ENCODE measurements at places on chromosomes 11 and 22. TPM values are rescaled to one million over a fixed set of nuclear protein-coding genes. Genes with fewer than 3 reads are reported as not detected.

DNA sequence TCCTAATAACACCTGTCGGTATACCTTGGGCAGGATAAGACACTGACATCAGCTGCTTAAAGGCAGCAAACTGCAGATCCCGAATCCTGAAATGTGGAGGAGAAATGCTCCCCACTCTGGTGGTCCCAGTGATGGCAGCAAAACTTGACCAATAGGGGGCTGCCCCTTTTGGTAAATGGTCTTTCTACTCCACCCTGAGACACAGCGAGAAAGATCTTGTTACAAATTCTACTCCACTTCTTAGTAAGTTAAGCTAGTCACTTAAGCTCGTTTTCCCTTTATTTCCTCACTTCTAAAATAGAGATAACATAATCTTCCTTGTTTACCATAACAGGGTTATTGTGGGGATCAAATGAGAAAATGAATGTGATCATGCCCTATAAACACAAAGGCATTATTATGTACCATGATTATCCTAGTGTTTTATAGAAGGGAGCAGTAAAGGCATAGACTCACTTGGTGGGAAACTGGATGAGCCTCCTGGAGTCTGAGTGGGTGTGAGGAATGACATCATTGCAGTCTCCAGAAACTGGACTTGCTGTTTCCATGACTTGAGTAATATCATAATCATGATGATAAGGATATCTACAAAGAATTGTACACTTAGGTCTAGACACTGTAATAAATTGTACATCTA lies 50.9 kb downstream of the ENDOD1 start:
- H3K4me3 ChIP-seq = no peak overlapping the region
- DNase-seq = no peak
- H3K36me3 ChIP-seq = no peaks in the 10 kb centered on the region
- H3K27ac ChIP-seq = no peak overlapping the region

DNA sequence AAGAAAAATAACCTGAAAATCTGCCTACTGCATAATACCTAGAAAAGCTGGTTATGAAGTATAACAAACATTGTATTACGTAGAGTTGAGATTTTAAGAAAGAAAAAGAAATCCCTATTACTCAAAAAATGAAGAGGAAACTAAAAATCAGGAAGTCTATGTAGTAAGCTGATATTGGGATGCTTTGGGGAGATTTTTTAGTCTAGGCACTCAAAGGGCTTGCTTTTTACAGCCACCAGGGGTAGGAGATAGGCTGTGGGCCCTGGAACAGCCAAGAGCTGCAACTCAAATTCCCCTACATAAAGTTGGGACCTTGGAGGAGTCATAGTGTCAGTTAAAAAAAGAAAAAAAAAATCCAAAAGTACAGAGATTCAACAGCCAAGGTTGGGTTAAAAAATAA lies 90.4 kb downstream of the RELT start:
- H3K27ac ChIP-seq = no peak overlapping the region
- no peak for DNase-seq
- H3K4me3 ChIP-seq = no peak overlapping the region
- peaks cover 4% of the 10 kb centered on the region for H3K36me3 ChIP-seq

- DNase-seq = no peak
- H3K27me3 ChIP-seq = peaks cover 29% of the 10 kb centered on the region
- H3K4me3 ChIP-seq = no peak overlapping the region
- no peaks in the 10 kb centered on the region for H3K36me3 ChIP-seq
- H3K27ac ChIP-seq = no peak overlapping the region
These were observed 4.2 kb downstream of the SHANK2 start for GRCh38 chr11:71248251-71248570.

DNA sequence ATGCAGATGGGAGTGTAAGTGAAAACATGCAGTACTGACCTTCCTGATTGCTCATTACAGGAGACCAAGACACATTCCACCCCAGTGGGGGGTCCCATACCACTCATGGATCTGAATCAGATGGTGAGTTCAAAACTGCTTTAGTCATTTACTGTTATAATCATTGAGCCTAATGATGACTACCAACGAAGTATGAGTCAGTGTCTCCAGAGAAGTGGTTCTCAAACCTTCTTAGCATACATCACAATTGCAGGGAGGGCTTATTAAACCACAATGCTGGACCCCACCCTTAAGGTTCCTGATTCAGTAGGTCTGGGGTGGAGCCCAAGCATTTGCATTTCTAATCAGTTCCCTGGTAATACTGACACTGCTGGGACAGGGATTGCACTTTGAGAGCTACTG lies 75.8 kb downstream of the CD44 start:
- no peak overlapping the region for H3K4me3 ChIP-seq
- peaks cover 74% of the 10 kb centered on the region for H3K4me1 ChIP-seq
- no peaks in the 10 kb centered on the region for H3K27me3 ChIP-seq
- peaks cover 84% of the 10 kb centered on the region for H3K36me3 ChIP-seq
- H3K27ac ChIP-seq = peak overlapping the region; percentile 81

DNA sequence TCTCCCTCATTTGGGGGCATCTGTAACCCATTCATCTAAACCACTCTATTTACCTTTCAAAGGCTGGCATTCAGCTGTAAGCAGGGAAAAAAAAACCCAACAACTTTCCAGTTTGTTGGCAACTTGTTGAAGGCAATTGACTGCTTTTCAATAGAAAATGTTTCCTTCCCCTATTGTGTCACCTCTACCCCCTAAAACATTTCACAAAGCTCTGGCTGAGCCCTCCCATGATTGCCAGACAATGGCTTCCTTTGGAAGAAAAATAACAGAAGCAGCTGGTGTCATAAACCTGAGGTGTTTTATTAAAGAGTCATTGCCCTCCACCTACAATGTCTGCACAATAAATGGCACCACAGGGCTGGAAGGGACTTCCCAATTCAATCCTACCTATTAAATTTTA lies 22.1 kb upstream of the PSMA1 start:
- peaks cover 3% of the 10 kb centered on the region for H3K36me3 ChIP-seq
- DNase-seq = no peak
- no peak overlapping the region for H3K27ac ChIP-seq
- H3K4me1 ChIP-seq = peaks cover 45% of the 10 kb centered on the region
- no peak overlapping the region for H3K4me3 ChIP-seq

DNA sequence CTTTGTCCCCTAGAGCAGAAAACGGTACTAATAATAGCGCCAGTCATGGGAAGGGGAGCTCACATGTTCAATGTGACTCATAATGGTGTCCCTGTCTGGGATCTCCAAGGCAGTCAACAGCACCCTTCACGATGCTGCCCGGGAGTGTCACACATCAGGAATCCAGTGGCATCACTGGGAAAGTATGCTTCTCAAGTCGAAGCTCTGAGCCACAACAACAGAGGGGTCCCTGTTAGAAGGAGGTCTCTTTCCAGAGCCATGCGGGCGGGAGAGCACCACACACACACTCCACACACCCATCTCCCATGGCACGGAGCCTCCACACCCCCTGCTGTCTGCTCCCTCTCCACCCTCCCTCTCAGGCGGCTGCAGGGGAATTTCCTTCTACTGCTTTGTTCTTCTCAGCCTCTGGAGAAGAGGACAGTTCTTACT lies 119.7 kb downstream of the ETS1 start:
- peaks cover 97% of the 10 kb centered on the region for H3K4me1 ChIP-seq
- H3K27ac ChIP-seq = peak overlapping the region; percentile 99
- peak; percentile 71 for DNase-seq
- H3K36me3 ChIP-seq = peaks cover 96% of the 10 kb centered on the region
- H3K27me3 ChIP-seq = no peaks in the 10 kb centered on the region

GRCh38 chr11:86443415-86443814 lies 68.7 kb downstream of the CCDC81 start:
- H3K36me3 ChIP-seq = no peaks in the 10 kb centered on the region
- no peak for DNase-seq
- H3K4me1 ChIP-seq = peaks cover 22% of the 10 kb centered on the region

- H3K4me3 ChIP-seq = no peak overlapping the region
- peaks cover 10% of the 10 kb centered on the region for H3K27me3 ChIP-seq
- H3K27ac ChIP-seq = no peak overlapping the region
- DNase-seq = no peak
These were observed 91.2 kb downstream of the TEAD1 start for GRCh38 chr11:12765428-12765827.

Gene APOA4
- total RNA-seq = not detected

Gene GPR83
- not detected for total RNA-seq

DNA sequence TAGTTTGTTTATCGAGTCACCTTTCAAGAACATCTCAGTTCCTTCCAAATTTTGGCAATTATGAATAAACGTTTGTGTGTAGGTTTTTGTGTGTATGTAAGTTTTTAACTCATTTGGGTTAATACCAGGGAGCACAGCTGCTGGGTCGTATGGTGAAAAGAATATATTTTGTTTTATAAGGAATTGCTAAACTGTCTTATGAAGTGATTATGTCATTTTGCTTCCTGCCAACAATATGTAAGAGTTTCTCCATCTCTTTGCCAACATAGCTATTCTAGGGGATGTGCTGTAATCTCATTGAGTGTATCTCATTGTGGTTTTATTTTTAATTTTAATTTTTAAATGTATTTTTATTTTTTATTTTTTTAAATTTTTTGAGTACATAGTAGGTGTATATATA lies 27.3 kb downstream of the BCL2L13 start:
- H3K4me3 ChIP-seq = no peak overlapping the region
- no peak for DNase-seq
- H3K27ac ChIP-seq = no peak overlapping the region
- H3K27me3 ChIP-seq = no peaks in the 10 kb centered on the region

Gene CRKL
- total RNA-seq = 65.7 TPM

DNA sequence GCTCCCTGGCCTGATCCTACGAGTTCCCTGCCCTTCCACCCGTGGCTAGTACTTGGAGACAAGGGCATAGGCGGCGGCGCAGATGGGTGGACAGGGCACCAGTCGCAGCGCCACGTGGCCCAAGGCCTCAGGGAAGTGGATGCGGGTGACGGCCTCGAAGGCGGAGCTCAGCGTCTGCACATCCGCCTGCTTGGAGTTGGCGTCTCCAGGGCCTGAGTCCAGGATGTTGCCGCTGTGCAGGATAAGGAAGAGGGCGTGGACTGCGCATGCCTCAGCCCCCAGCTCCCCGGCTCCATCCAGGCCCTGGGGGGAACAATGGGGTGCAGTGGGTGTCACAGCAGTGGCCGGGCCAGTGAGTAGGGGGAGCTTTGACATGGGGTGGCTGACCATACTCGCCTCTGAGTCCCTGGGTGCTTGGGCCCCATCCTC lies 6.6 kb downstream of the PITPNM1 start:
- no peak for DNase-seq
- no peak overlapping the region for H3K27ac ChIP-seq
- no peak overlapping the region for H3K4me3 ChIP-seq
- peaks cover 45% of the 10 kb centered on the region for H3K36me3 ChIP-seq

Gene NXPE2
- not detected for total RNA-seq

DNA sequence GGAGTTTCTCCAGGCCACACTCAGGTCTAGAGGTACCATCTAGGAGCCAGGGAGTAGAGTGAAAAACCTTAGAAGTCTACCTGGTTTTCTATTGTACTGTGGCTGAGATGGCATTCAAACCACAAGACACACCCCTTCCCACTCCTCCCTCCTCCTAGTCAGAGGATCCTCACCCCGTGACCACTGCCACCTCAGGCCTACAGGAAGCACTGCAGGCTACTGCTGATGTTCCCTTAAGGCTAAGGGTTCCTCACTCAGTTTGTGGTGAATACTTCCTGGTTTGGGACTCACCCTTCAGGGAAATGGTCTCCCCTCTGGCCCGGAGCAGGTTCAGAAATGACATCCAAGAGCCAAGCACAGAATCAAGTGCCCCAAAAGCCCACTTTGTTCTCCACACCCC lies 1293.9 kb downstream of the JRKL start:
- no peaks in the 10 kb centered on the region for H3K36me3 ChIP-seq
- DNase-seq = no peak
- no peak overlapping the region for H3K27ac ChIP-seq
- no peaks in the 10 kb centered on the region for H3K4me1 ChIP-seq

- no peak overlapping the region for H3K27ac ChIP-seq
- H3K4me1 ChIP-seq = no peaks in the 10 kb centered on the region
- no peak for DNase-seq
- H3K27me3 ChIP-seq = no peaks in the 10 kb centered on the region
- H3K36me3 ChIP-seq = no peaks in the 10 kb centered on the region
These were observed 1131.0 kb downstream of the DLG2 start for GRCh38 chr11:84496122-84496521.

GRCh38 chr11:124123622-124124021 lies 8.4 kb downstream of the VWA5A start:
- H3K27ac ChIP-seq = no peak overlapping the region
- no peak for DNase-seq
- no peaks in the 10 kb centered on the region for H3K27me3 ChIP-seq
- H3K4me3 ChIP-seq = no peak overlapping the region
- H3K36me3 ChIP-seq = peaks cover 38% of the 10 kb centered on the region
- no peaks in the 10 kb centered on the region for H3K4me1 ChIP-seq

- no peak overlapping the region for H3K27ac ChIP-seq
- no peak for DNase-seq
- H3K36me3 ChIP-seq = no peaks in the 10 kb centered on the region
- H3K4me3 ChIP-seq = no peak overlapping the region
- H3K4me1 ChIP-seq = no peaks in the 10 kb centered on the region
These were observed 40.3 kb downstream of the GALNT18 start for GRCh38 chr11:11581481-11581880.

DNA sequence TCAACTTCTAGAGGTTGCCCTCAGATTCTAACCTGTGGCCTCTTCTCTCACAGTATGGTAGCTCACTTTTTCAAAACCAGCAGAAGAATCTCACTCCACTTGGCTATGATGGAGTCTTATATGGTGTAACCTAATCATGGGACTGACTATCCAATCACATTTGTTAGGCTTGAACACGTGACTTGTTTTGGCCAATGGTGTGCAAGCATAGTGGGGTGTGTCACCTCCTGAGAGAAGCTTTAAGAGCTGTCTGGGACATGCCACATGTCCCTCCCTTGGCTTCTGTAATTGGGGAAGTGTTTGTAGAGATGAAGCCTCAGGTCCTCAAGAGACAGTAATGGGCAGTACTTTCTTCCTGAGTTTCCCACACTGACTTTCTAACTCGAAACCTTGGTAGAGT lies 12.8 kb upstream of the SMIM38 start:
- H3K4me1 ChIP-seq = peaks cover 15% of the 10 kb centered on the region
- H3K27ac ChIP-seq = no peak overlapping the region
- no peak for DNase-seq
- no peak overlapping the region for H3K4me3 ChIP-seq
- peaks cover 3% of the 10 kb centered on the region for H3K27me3 ChIP-seq

GRCh38 chr11:46380340-46381047 lies 975 bp upstream of the MDK start:
- H3K27me3 ChIP-seq = peaks cover 17% of the 10 kb centered on the region
- peaks cover 22% of the 10 kb centered on the region for H3K36me3 ChIP-seq
- peaks cover 7% of the 10 kb centered on the region for H3K4me1 ChIP-seq
- peak overlapping the region; percentile 45 for H3K27ac ChIP-seq

GRCh38 chr22:29517215-29517908 lies 36.2 kb downstream of the THOC5 start:
- peaks cover 34% of the 10 kb centered on the region for H3K36me3 ChIP-seq
- DNase-seq = no peak

Gene DRD4
- total RNA-seq = 0.21 TPM

GRCh38 chr22:46659791-46660186 lies 39.6 kb downstream of the GRAMD4 start:
- DNase-seq = no peak
- H3K27me3 ChIP-seq = no peaks in the 10 kb centered on the region
- peak overlapping the region; percentile 94 for H3K27ac ChIP-seq
- no peak overlapping the region for H3K4me3 ChIP-seq
- peaks cover 24% of the 10 kb centered on the region for H3K4me1 ChIP-seq

Gene HBG1
- not detected for total RNA-seq

- no peaks in the 10 kb centered on the region for H3K36me3 ChIP-seq
- H3K4me1 ChIP-seq = no peaks in the 10 kb centered on the region
- DNase-seq = no peak
- no peak overlapping the region for H3K27ac ChIP-seq
- H3K4me3 ChIP-seq = no peak overlapping the region
These were observed 7.1 kb upstream of the MUC6 start for GRCh38 chr11:1043563-1044096.

Gene GRAMD1B
- 36.8 TPM for total RNA-seq

Gene TRPM5
- total RNA-seq = not detected

GRCh38 chr22:19691007-19691720 lies 23.1 kb upstream of the SEPTIN5 start:
- no peaks in the 10 kb centered on the region for H3K36me3 ChIP-seq
- H3K4me3 ChIP-seq = no peak overlapping the region
- DNase-seq = no peak
- no peaks in the 10 kb centered on the region for H3K4me1 ChIP-seq
